ENCODE measurements at places on chromosomes 3 and 15. TPM values are rescaled to one million over a fixed set of nuclear protein-coding genes. Genes with fewer than 3 reads are reported as not detected.

Gene MRPL3
- total RNA-seq: 233 TPM

Gene FAM107A
- total RNA-seq: 0.29 TPM

Gene MUSTN1
- total RNA-seq: 0.66 TPM

Gene LCMT2
- total RNA-seq: 7.4 TPM

Gene CFAP100
- not detected for total RNA-seq

Gene RPUSD3
- total RNA-seq: 76.1 TPM
